ENCODE measurements at places on chromosomes 1 and 21. TPM values are rescaled to one million over a fixed set of nuclear protein-coding genes. Genes with fewer than 3 reads are reported as not detected.

DNA sequence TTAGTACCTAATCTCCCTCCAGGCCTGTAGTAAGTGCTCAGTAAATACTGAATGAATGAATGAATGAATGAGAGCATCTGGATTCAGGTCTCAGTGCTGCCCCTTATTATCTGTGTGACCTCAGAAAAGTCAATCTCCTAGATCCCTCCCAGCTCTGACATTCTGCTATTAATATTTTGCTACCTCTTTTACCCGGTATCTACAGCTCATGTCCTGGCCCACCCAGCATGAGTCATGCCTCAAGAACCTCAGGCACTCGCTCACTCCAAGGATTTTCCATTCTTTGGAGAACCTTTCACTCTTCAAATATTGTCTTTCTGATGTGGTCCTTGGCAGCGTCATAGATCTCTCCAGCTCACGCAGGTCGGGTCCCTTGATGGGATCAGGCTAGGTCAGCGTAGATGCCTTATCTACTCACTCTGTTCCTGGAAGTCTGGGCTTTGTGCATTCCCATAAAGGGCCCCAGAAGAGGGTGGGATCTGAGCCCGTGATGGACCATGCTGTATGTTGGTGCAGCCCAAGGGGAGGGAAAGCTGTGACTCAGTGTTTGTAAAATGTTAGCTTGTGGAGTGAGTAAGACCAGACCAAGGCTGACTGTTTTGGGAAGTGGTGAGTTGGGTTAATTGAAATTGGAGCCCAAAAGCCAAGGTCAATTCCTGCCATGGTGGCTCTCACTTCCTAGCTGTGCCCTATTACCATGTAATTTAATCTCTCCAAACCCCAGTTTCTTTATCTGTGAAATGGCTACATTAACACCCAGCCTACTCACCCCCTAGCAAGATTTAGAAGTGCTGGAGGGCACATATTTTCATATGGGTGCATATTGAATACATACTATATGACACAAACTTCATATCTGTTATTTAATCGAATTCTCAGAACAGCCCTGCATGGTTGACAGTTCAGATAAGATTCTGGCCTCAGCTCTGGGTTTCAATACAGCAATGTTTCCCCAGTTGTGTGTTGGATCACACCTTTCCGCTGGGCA is 214.1 kb upstream of the USP24 start:
- peak; percentile 91 for ATAC-seq

Gene MFSD2A
- total RNA-seq, result 7.6 TPM

Gene MAP7D1
- 56.8 TPM for total RNA-seq

- no peak for ATAC-seq
Observed at GRCh38 chr1:207983044-207983635, 72.2 kb upstream of the CD34 start.

DNA sequence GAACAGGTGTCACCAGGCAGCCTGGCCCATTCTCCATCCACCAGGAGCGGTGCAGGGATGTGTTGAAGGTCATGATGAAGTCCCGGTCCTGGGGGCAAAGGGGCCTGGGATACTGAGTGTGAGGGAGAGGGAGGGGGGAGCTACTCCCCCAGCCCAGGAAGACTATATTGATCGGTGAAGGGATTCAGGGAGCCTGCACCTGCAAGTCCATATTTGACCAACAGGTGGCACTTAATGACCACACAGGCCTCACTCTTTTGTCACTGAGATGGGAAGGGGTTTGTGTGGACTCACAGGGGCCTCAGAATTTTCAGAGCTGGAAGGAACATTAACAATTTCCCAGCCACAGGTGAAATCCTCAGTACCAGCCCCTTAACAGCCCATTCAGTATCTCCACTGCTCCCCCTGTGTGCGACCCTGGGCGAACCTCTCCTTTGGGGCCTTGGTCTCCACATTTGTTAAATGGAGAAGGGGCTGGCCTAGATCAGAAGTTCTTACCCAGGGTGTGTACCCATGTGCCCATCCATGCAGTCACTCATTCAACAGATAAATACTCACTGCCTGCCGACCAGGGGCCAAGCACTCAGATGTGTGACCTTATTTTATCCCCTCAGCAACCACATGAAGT is 55.6 kb downstream of the NKAIN1 start:
- ATAC-seq, result peak; percentile 5

Gene PFDN2
- 235 TPM for total RNA-seq

- no peak for ATAC-seq
Observed at GRCh38 chr1:34763142-34763781, 3.7 kb downstream of the GJB4 start.

DNA sequence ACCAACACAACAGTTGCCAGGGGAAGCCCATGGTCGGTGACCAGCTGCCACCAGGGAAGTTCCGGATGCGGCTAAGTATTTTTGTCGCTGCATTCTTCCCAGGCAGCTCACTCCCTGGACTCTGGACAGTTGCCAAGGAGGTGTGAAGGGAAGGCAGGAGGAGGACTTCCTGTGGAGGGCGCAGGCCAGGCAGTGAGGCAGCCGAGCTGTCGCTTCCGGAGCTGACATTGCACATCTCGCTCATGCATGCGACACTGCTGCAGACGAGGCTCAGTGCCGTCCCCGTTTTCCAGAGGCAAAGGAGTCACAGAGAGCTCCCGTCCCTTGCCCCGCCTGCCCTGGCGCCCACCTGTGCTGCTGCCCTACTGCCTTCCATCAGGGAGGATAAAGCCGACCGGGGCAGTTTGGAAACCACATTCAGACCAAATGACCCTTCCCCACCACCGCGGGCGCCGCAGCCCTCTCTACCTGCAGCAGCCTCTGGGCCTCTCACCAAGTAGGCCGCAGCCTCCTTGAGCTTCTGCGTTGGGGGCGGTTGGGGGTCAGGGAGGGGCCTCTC is 81.4 kb downstream of the NENF start:
- no peak for ATAC-seq

- ATAC-seq, result no peak
Observed at GRCh38 chr1:221075911-221076310, 196.7 kb downstream of the HLX start.

GRCh38 chr1:116003823-116004222 is 27.5 kb downstream of the SLC22A15 start:
- ATAC-seq, result no peak

Gene VWA1
- 1.1 TPM for total RNA-seq

- ATAC-seq, result no peak
Observed at GRCh38 chr1:3819771-3820200, 23.5 kb upstream of the LRRC47 start.

Gene PRKAA2
- 8.3 TPM for total RNA-seq

GRCh38 chr1:223628233-223629125 is 37.0 kb downstream of the CAPN8 start:
- peak; percentile 91 for ATAC-seq

DNA sequence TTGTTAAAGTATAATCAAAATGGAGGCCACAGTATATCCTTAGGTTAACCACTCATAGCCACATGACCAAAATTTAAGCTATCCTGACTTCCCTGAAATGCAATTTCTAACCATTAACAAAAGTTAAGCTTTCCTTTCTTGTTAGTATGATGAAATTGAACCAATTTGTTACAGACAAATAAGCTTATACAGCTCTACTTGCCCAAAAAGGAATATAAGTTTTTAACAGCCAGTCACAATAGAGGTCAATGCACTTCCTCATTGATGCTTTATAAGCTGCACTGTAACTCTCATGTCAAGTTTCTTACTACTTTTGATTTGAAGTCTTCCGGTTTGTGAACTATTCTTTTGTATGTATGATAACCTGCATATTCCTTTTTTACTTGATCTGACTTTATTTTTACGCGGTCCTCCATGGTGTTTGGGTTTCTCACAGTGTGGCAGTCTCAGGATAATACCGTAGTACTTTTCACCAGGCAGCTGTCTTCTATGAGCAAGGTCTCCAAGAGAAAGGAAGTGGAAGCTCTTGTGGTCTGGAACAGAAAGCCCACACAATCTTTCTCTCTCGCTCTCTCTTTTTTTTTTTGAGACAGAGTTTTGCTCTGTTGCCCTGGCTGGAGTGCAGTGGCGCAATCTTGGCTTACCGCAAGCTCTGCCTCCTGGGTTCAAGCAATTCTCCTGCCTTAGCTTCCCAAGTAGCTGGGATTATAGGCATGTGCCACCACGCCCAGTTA is 331.6 kb downstream of the SRGAP2C start:
- no peak for ATAC-seq

Gene NPHS2
- not detected for total RNA-seq

- ATAC-seq, result peak; percentile 2
Observed at GRCh38 chr1:27658951-27659496, 13.0 kb downstream of the IFI6 start.

Gene C4BPA
- total RNA-seq, result not detected

DNA sequence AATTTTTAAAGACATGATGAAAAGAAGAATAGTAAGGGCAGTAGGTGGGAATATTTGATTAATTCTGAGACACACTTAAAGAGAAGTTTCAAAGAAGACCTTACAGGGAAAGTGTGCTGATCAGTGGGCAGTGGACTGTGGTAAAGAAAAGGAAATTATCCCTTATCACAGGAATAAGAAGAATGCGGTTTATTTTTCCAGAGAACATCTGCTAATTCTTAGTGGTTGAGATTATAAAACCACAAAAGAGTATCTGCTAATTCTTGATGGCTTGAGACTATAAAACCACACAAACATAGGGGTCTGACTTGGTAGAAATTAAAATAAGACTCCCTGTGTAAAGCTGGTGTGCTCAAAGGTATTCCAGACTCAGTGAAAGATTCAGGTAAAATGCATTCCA is 60.0 kb upstream of the KCTD3 start:
- ATAC-seq, result no peak

DNA sequence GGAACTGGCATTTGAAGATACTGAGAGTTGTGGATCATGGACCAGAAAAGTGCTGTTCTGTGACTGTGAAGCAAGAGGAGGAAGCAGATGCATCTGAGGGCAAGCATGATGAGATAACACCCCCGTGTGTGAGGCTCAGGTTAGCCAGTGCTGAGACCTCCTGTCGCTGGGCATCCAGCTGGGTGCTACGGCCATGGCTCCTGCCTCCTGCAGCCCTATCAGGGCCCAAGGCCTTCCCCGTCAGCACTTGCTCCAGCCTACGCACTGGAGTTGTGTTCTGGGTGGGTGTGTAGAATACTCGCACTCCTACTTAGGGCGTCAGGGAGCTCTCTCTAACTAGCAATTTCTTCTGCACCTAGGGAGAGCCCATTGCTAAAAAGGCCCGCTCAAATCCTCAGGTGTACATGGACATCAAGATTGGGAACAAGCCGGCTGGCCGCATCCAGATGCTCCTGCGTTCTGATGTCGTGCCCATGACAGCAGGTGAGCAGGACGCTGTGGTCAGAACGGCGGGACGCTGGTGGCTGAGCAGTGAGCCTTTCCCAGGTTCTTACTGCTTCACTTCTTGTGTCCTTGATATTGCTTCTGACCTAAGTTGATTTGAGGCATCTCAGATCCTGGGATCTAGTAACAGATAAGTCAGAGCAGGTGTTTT is 6.5 kb downstream of the PPIE start:
- ATAC-seq, result no peak

GRCh38 chr1:15360700-15361099 is 49.0 kb upstream of the EFHD2 start:
- ATAC-seq, result no peak

DNA sequence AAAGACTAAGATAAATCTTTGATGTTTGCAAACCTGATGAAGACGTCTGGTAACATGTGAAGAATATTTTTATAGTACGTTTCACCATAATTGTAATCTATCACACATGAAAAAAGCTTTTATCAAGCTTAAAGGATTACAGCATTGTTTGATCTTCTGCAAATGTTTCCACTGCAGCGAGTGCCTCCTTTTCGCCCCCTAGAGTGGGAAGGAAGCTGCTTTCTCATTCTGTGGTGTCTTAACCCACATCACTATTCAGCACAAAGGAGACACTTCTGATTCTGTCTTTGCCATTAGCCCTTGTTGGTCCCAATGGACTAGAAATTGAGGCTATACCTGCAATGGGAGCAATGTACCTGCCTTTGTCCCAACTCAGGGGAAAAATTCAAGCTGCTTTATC is 46.0 kb upstream of the IL12RB2 start:
- peak; percentile 92 for ATAC-seq

- ATAC-seq, result no peak
Observed at GRCh38 chr1:17745479-17745955, 9.6 kb upstream of the ACTL8 start.

Gene PIK3R3
- 134 TPM for total RNA-seq

DNA sequence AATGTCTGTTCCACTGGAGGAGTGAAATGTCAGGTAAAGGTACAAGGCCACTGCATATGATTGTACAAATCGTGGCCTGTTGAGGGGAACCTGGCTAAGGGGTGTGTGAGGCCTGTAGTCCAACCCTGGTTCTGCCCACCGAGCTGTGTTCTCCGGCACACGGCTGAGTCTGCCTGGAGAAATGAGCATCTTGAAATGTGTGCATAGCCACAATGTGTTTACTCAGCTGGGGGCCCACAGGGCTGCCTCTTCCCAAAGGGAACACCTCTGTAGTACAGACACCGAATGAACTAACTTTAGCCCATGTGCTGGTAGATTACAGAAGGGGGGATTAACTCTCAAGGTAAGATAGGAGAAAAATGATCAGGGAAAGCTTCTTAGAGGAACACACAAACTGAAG is 30.2 kb downstream of the AK4 start:
- ATAC-seq, result no peak

DNA sequence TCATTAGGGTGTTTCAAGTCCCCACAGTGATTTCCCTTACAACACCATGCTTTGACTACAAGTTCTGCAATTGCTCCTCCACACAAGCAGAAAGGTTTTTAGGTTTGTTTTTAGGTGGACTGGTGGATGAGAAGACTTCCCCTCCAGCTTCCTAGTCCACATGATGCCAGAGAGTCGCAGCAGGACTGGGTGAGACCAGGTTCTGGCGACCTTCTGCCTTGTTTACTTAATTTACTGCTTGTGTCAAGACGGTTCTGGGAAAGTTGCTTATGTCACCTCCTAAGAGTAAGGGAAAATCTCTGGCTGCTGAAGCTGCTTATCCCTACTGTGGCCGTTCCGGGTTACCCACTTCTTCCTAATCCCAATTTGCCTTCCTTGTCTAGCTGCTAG is 76.4 kb downstream of the GLUL start:
- ATAC-seq, result peak; percentile 33

DNA sequence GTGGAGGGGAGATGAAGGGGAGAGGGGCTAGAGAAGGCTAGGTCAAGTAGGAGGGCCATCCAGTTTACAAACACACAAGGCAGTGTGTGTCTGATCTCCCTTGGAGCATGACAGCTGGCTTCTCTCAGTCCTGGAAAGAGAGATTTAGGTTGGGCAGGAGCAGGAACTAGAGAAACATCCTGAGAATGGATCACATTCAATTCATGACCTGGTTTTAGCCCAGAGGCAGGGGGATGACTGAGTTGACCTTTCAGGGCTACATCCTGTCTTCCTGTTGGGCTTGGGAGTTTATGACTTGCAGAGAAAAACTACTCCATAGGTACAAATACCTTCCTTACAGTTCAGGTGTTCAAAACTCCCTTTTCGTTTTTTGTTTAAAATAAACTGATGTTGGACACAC is 97.0 kb downstream of the IGSF21 start:
- ATAC-seq, result no peak

- ATAC-seq, result peak; percentile 52
Observed at GRCh38 chr1:19616489-19616888, 27.6 kb upstream of the NBL1 start.

- ATAC-seq, result no peak
Observed at GRCh38 chr1:86567878-86568277, 21.0 kb downstream of the CLCA4 start.
